Stimulated activated memory B cell treated with anti-CD40 and anti-IgM and Interleukin-4, amounts not matched to agents 10 μg/mL and 1 μg/mL and 100 μg/mL, for 72 hours (primary cell): ENCODE measurements at places on chromosomes 12 and 14.
A peak's percentile ranks its signal among the peaks of the same experiment; 100 is the strongest.

DNA sequence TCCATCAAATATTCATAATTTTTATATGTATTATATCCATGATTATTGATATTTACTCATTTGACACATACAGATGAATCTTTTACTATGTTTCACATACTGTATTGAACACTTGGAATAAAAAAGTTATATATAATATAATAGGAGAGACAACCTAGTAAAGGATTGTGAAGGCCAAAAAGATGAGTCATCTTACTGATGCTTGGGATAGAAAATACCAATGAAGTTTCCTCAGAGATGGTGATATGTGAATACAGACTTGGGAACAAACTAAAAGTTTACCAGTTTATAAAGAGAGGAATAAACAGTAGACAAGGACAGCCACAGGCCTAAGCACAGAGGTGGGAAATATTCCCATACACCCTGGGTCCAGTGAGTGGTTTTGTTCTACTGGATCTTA is 743.9 kb upstream of the FLRT2 start:
- H3K4me3 ChIP-seq: no peak overlapping the region
- no peaks in the 10 kb centered on the region for H3K4me1 ChIP-seq
- no peak overlapping the region for H3K27ac ChIP-seq
- H3K36me3 ChIP-seq: no peaks in the 10 kb centered on the region

DNA sequence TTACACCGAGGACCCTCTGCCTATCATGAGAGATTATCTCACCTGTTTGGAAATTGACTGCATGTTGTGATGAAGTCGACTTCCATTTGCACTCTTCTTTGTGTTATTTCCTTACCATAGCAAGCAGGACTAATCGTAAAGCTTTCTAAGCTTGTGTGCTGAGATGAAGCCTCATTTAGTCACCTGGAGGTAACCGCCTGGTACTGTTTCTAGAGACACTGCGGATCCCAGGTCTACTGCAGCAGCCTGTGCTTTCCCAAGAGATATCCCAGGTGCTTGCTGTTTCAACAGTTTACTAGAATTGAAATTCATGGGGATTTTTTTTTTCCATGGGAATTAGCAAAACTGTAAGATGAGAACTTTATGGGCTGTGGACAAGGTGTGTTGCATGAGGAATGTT is 131.8 kb downstream of the PTPRR start:
- H3K4me1 ChIP-seq: no peaks in the 10 kb centered on the region
- no peaks in the 10 kb centered on the region for H3K36me3 ChIP-seq
- H3K4me3 ChIP-seq: no peak overlapping the region
- no peaks in the 10 kb centered on the region for H3K27me3 ChIP-seq

DNA sequence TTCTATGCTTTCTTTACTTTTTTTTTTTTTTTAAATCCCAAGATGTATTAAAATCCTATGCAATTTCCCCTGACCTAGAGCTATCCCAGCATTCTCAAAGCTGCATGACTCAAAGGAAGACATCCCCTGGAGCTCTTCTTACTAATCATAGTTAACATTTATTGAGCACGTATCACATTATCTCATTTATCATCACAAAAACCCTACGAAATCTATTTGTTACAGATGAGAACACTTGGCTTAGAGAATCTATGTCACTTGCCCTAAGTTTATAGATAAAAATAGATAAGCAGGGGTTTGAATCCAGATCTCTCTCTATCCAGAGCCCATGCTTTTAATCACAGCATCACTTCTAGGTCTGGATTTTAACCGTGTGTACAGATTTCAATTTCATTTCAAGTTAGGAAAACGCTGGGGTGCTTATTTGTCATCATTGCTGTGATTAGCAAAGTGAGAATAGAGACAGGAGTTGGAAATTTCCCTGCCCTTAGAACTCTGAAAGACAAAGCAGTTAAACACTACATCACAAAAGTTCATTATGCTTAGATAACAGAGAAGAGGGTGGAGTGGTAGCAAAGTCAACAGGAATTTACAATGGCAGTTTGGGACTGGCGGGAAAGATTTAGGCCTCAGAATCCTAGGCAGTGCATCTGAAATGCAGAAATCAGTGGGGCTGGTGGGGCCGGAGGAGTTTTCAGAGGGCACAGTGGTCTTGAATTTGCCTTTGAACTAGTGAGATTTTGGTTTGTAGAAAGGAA is 177.7 kb upstream of the FRMD6 start:
- H3K27me3 ChIP-seq: peaks cover 17% of the 10 kb centered on the region
- no peaks in the 10 kb centered on the region for H3K36me3 ChIP-seq
- no peaks in the 10 kb centered on the region for H3K4me1 ChIP-seq
- ATAC-seq: no peak
- no peak overlapping the region for H3K27ac ChIP-seq

- H3K27ac ChIP-seq: no peak overlapping the region
- H3K36me3 ChIP-seq: no peaks in the 10 kb centered on the region
- no peaks in the 10 kb centered on the region for H3K4me1 ChIP-seq
- no peaks in the 10 kb centered on the region for H3K27me3 ChIP-seq
Observed at GRCh38 chr14:42719391-42719790, 1112.7 kb downstream of the LRFN5 start.

DNA sequence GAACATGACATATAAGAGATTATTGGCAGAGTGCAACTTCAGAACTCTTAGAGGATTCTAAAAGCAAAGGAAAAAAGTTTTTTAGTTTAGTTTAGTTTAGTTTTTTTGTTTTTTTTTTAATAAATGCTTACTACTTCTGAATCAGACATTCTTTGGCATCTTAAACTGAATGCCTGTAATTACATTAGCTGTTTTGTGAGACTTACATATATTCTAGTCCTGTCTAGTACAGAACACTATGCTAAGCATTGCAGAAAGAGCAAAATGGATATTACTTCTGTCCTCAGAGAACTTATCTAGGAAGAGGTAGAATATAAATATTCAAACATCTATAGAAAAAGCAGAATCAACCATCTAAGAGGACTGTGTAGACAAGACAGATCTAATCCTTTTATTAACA is 133.2 kb downstream of the RAD51B start:
- H3K27me3 ChIP-seq: no peaks in the 10 kb centered on the region
- no peak for ATAC-seq
- no peak overlapping the region for H3K27ac ChIP-seq
- no peaks in the 10 kb centered on the region for H3K36me3 ChIP-seq
- H3K4me1 ChIP-seq: no peaks in the 10 kb centered on the region

DNA sequence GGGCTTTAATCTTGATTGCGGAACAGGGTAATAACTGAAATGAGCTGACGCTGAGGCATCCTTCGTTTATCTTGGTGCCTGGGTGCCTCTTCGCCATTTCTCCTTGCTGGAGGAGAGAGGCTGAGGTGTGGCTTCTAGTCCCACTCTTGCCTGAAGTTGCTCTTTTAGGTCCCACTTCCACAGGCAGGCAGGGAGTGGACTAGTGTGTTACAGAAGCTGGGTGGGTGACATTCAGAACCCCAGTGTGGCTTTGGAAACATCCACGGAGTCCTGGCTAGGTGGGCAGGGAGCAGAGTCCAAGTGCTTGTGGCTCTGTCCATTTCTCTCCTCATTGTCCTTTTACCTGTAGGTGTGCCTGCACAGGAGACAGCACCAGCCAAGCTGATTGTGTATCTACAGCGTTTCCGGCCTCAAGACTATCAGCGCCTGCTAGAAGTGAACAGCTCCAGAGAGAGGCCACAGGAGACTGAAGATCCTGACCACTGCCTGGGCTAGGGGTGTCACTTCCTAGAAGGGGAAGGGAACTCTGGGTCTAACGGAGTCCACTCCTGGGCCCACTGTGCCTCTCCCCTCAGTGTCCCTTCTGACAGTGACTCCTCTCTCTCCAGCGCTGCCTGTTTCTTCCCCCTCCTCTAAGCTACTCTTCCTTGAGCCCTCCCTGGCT is 2.4 kb downstream of the THTPA start:
- no peak overlapping the region for H3K4me3 ChIP-seq
- peaks cover 28% of the 10 kb centered on the region for H3K36me3 ChIP-seq
- ATAC-seq: no peak
- no peaks in the 10 kb centered on the region for H3K27me3 ChIP-seq

DNA sequence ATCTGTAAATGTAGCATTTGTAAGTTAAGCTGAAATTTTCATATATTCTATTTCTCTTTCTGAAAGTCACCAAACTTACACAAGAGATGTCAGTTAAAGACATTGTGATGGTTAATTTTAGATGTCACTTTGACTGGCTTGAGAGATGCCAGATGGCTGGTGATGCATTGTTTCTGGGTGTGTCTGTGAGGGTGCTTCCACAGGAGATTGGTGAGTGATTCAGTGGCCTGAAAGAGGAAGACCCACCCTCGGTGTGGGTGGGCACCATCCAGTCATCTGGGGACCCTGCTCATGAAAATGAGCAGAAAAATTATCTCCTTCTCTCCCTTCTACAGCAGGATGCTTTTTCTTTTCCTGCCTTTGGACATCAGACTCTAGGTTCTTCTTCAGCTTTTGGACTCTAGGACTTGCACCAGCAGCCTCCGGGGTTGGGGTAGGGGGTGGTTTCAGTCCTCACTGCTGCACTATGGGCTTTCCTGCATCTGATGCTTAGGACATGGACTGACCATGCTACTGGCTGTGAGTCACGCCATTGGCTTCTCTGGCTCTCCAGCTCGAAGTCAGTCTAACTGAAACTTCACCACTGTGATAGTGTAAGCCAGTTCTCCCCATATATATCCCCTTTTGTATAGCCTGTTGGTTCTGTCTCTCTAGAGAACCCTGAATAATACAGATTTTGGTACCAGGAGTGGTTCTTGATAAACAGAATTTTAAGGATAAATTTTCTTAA is 20.9 kb downstream of the PDE6H start:
- H3K4me3 ChIP-seq: no peak overlapping the region
- ATAC-seq: peak; percentile 77
- H3K27ac ChIP-seq: peak overlapping the region; percentile 41
- H3K27me3 ChIP-seq: peaks cover 10% of the 10 kb centered on the region
- peaks cover 5% of the 10 kb centered on the region for H3K36me3 ChIP-seq

GRCh38 chr12:6234214-6234613 is 34.0 kb downstream of the CD9 start:
- H3K4me1 ChIP-seq: peaks cover 13% of the 10 kb centered on the region
- H3K36me3 ChIP-seq: peaks cover 37% of the 10 kb centered on the region
- H3K27me3 ChIP-seq: peaks cover 9% of the 10 kb centered on the region
- H3K27ac ChIP-seq: no peak overlapping the region

- ATAC-seq: no peak
- no peaks in the 10 kb centered on the region for H3K4me1 ChIP-seq
- no peaks in the 10 kb centered on the region for H3K36me3 ChIP-seq
- no peak overlapping the region for H3K4me3 ChIP-seq
Observed at GRCh38 chr14:78530078-78530477, 359.9 kb downstream of the NRXN3 start.

DNA sequence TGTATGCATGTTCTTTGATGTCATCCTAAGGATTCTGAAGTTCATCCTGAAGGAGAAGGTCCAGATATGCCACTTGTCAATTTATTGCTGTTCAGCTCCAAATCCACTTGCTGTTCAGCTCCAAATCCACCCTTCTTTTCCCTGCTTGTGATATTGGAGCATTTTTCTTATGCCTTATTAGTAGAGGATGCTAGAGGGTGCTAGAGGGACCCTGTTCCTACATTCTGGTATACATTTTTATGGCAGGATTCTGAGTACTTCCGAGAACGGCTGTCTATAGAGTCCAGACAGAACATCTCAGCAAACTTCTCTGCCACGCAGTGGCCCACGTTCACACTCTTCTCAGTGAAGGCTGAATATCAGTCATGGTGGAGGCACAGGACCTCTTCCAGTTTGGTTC is 406.7 kb downstream of the NOVA1 start:
- H3K27me3 ChIP-seq: no peaks in the 10 kb centered on the region
- no peak for ATAC-seq
- H3K4me1 ChIP-seq: no peaks in the 10 kb centered on the region
- H3K36me3 ChIP-seq: no peaks in the 10 kb centered on the region

- H3K27me3 ChIP-seq: no peaks in the 10 kb centered on the region
- ATAC-seq: no peak
- no peak overlapping the region for H3K27ac ChIP-seq
- no peaks in the 10 kb centered on the region for H3K36me3 ChIP-seq
Observed at GRCh38 chr12:76688631-76689030, 75.3 kb upstream of the ZDHHC17 start.

DNA sequence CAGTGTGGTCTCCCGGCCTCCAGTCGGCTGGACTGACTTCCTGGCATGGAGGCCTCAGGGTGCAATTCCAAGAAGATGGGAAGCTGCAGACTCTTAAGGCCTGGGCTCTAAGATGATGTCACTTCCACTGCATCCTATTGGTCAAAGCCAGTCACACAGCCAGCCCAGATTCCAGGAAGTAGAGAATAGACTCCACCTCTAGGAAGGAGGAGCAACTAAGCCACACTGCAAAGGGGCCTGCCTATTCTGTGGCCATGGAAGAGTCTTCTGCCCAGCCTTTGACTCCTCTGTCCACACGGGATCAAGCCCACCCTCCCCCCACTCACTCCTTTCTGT is 103.9 kb upstream of the RFLNA start:
- no peaks in the 10 kb centered on the region for H3K4me1 ChIP-seq
- no peaks in the 10 kb centered on the region for H3K36me3 ChIP-seq
- no peak for ATAC-seq

DNA sequence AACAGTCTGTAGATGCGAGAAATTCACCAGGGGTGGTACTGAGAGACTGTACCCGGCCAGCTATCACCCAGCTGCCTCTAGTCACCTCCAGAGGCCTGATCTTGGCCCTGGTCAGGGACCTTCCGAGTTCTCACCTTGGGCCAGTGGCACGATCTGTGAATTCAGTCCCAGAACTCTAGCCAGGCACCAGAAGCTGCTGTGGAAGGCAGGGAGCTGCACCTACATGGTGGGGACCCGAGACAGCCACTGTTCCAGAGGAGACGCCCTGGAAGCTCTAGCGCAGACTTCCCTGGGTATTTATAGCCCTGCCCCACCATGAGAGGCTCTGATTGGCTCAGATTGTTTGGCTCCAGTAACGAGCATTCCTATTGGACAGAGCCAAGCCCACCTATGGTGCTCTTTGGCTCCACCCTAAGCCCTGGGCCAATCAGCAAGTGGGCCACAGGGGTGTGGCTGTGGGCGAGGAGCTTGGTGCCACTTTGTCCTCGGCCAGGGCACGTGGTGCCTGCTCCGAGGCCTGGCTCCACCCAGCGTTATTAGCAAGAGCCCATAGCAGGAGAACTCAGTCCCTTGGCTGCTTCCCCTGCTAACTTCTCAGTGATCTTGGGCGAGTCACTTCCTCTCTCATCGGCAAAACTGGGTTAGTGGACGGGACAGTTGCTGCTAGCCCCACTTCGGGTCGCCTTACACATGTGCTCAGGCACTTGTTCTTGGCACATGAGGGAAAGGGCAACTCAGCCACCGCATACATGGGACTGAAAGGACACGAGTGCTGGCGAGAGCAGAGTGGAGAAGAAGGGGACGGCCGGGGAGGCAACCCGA is 89.0 kb upstream of the BCL11B start:
- H3K4me3 ChIP-seq: no peak overlapping the region
- H3K36me3 ChIP-seq: no peaks in the 10 kb centered on the region
- no peak overlapping the region for H3K27ac ChIP-seq
- no peak for ATAC-seq
- H3K4me1 ChIP-seq: no peaks in the 10 kb centered on the region

DNA sequence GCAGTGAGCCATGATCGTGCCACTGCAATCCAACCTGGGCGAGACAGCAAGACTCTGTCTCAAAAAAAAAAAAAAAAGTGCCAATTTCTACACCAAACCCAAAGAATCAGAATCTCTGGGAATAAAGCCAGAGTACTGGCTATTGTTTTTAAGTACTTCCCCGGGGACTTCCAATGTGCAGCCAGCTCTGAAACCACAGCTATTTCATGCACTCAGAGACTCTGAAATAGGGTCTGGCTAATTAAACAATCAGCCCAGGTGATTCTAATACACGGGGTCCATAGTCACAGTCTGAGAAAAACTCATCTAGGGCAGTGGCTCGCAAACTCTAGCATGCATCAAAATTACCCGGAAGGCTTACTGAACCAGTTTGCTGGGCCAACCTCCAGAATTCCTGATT is 56.3 kb downstream of the SIX6 start:
- no peaks in the 10 kb centered on the region for H3K36me3 ChIP-seq
- no peak overlapping the region for H3K27ac ChIP-seq
- H3K4me1 ChIP-seq: no peaks in the 10 kb centered on the region
